ENCODE measurements at places on chromosomes 5 and 9. TPM values are rescaled to one million over a fixed set of nuclear protein-coding genes. Genes with fewer than 3 reads are reported as not detected.
A peak's percentile ranks its signal among the peaks of the same experiment; 100 is the strongest.

Gene AQP3
- total RNA-seq = 0.89 TPM

GRCh38 chr5:119360905-119361593, 5.2 kb downstream of the TNFAIP8 start:
- H3K27me3 ChIP-seq = no peaks in the 10 kb centered on the region
- peaks cover 81% of the 10 kb centered on the region for H3K4me1 ChIP-seq
- H3K27ac ChIP-seq = peak overlapping the region; percentile 80
- H3K36me3 ChIP-seq = peaks cover 27% of the 10 kb centered on the region

Gene PRRT1B
- not detected for total RNA-seq

DNA sequence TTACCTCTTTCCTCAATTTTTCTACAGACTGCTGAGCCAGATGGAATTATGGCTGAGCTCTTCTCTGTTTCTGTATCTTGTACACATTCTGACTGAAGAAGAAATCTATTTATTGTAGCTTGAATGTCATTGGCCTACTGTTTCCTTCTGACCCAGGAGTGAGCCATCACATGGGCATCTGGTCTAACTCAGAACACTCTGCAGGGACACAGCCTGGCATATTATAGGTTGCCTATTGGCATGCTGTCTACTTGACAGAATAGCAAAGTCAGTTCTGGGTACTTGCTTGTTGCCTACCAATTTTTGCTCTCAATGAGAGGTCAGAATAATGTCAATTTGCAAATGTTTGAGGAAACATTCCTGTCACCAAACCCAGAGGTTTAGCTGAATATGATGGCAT, 7.3 kb downstream of the PCDHAC2 start:
- no peak for DNase-seq
- peak overlapping the region; percentile 10 for H3K27ac ChIP-seq
- no peaks in the 10 kb centered on the region for H3K27me3 ChIP-seq
- no peak overlapping the region for H3K4me3 ChIP-seq
- H3K36me3 ChIP-seq = peaks cover 5% of the 10 kb centered on the region

Gene GAPT
- total RNA-seq = not detected

Gene SPOCK1
- total RNA-seq = 34.3 TPM

DNA sequence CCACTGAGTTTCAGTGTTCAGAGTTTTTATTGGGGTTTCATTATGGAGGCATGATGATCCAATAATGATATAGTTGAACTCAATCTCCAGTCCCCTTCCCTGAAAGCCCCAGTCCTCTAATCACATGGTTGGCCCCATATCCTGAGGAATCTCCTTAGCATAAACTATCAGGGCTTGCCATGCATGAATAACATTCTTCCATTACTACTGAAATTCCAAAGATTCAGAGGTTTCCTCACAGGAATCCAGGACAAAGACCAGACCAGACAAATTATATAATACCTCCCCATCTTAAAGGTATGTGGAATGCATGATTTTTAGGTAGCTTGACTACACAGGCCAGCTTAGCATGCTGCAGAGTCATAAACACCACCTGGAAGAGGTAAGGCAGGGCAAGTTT, 15.5 kb upstream of the LRRTM2 start:
- no peak overlapping the region for H3K4me3 ChIP-seq
- H3K27ac ChIP-seq = no peak overlapping the region
- H3K27me3 ChIP-seq = no peaks in the 10 kb centered on the region
- no peak for DNase-seq
- H3K4me1 ChIP-seq = peaks cover 10% of the 10 kb centered on the region

GRCh38 chr9:32427111-32427873, 42.8 kb downstream of the ACO1 start:
- no peaks in the 10 kb centered on the region for H3K27me3 ChIP-seq
- H3K36me3 ChIP-seq = peaks cover 74% of the 10 kb centered on the region
- no peak for DNase-seq
- H3K27ac ChIP-seq = peak overlapping the region; percentile 16
- no peaks in the 10 kb centered on the region for H3K4me1 ChIP-seq

GRCh38 chr9:134252084-134252830, 74.0 kb upstream of the RXRA start:
- peaks cover 9% of the 10 kb centered on the region for H3K4me1 ChIP-seq
- no peaks in the 10 kb centered on the region for H3K36me3 ChIP-seq
- H3K4me3 ChIP-seq = no peak overlapping the region
- DNase-seq = no peak
- no peak overlapping the region for H3K27ac ChIP-seq
- H3K27me3 ChIP-seq = peaks cover 35% of the 10 kb centered on the region

GRCh38 chr9:27601396-27601795, 28.1 kb upstream of the C9orf72 start:
- H3K4me3 ChIP-seq = no peak overlapping the region
- H3K27me3 ChIP-seq = peaks cover 31% of the 10 kb centered on the region
- H3K4me1 ChIP-seq = no peaks in the 10 kb centered on the region

- no peak overlapping the region for H3K4me3 ChIP-seq
- no peaks in the 10 kb centered on the region for H3K36me3 ChIP-seq
- peaks cover 8% of the 10 kb centered on the region for H3K4me1 ChIP-seq
- H3K27me3 ChIP-seq = no peaks in the 10 kb centered on the region
- no peak overlapping the region for H3K27ac ChIP-seq
Observed at GRCh38 chr5:69086206-69086605, 7.6 kb upstream of the SLC30A5 start.

- DNase-seq = no peak
- H3K27me3 ChIP-seq = no peaks in the 10 kb centered on the region
- peak overlapping the region; percentile 3 for H3K27ac ChIP-seq
Observed at GRCh38 chr5:157388111-157388710, 71.8 kb upstream of the NIPAL4 start.

Gene SPATA31A3
- not detected for total RNA-seq

- H3K4me3 ChIP-seq = no peak overlapping the region
- H3K4me1 ChIP-seq = no peaks in the 10 kb centered on the region
- H3K27ac ChIP-seq = no peak overlapping the region
- DNase-seq = peak; percentile 28
- peaks cover 24% of the 10 kb centered on the region for H3K27me3 ChIP-seq
- H3K36me3 ChIP-seq = no peaks in the 10 kb centered on the region
Observed at GRCh38 chr5:84642795-84643194, 258.1 kb upstream of the EDIL3 start.

GRCh38 chr9:34459941-34460340, 1.3 kb downstream of the DNAI1 start:
- H3K4me1 ChIP-seq = peaks cover 30% of the 10 kb centered on the region
- H3K27me3 ChIP-seq = no peaks in the 10 kb centered on the region
- H3K4me3 ChIP-seq = peak overlapping the region; percentile 5
- DNase-seq = no peak
- H3K36me3 ChIP-seq = peaks cover 7% of the 10 kb centered on the region
- no peak overlapping the region for H3K27ac ChIP-seq

- peaks cover 17% of the 10 kb centered on the region for H3K4me1 ChIP-seq
- H3K27ac ChIP-seq = no peak overlapping the region
- H3K27me3 ChIP-seq = no peaks in the 10 kb centered on the region
- peaks cover 54% of the 10 kb centered on the region for H3K36me3 ChIP-seq
Observed at GRCh38 chr5:154047324-154047723, 8.6 kb downstream of the MFAP3 start.

GRCh38 chr9:116796669-116797068, 109.6 kb downstream of the TRIM32 start:
- no peaks in the 10 kb centered on the region for H3K27me3 ChIP-seq
- H3K4me3 ChIP-seq = no peak overlapping the region
- peaks cover 5% of the 10 kb centered on the region for H3K4me1 ChIP-seq
- H3K27ac ChIP-seq = no peak overlapping the region
- peaks cover 6% of the 10 kb centered on the region for H3K36me3 ChIP-seq

- H3K27ac ChIP-seq = no peak overlapping the region
- peaks cover 23% of the 10 kb centered on the region for H3K27me3 ChIP-seq
- no peaks in the 10 kb centered on the region for H3K36me3 ChIP-seq
Observed at GRCh38 chr5:66639037-66639436, 42.8 kb downstream of the MAST4 start.

DNA sequence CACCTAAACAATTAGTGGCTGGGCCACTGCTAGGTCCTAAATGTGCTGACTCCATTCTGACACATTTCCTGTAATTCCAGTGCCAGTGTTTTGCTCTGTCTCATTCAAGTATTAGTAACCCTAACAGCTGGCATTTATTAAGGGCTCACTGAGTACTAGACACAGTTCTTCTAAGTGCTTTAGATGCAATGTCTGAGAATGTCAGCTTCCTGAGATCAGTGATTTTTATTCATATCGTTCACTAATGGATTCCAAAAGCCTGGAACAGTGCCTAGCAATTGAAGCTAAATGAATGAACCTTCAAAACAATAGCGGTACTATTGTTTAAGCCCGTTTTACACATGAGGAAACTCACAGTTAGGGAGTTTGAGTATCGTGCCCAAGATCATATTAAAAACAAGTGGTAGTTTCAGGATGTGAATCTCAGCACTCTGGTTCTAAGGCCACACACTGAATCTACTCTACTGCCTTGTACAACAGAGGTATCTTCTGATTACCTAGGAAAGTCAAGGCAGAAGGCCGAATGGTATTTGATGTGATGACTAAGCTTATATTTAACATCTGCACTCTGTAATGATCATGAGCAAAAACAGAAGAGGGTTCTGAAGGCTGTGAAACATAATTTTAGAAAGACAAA, 304.0 kb downstream of the PJA2 start:
- DNase-seq = peak; percentile 31
- H3K27me3 ChIP-seq = no peaks in the 10 kb centered on the region
- H3K36me3 ChIP-seq = peaks cover 7% of the 10 kb centered on the region
- H3K4me3 ChIP-seq = no peak overlapping the region
- H3K27ac ChIP-seq = peak overlapping the region; percentile 69

DNA sequence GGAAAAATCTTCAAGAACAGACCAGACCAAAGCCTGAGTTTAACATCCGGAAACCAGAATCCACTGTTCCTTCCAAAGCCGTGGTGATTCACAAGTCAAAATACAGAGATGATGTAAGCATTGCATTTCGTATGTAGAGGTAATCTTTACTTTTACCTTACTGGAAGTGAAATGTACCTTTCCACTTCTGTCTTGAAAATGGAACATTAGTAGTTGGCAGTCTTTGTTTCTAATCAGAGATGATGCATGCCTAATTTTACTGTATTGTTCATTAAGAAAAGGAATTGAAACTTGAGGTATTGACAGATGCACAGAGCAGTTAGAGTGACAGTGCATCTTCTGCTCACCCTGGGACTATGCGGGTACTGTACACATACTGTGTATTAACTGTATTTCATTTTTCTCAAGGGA, 34.6 kb downstream of the HABP4 start:
- H3K27me3 ChIP-seq = no peaks in the 10 kb centered on the region
- no peak overlapping the region for H3K27ac ChIP-seq
- H3K4me3 ChIP-seq = no peak overlapping the region
- no peak for DNase-seq

DNA sequence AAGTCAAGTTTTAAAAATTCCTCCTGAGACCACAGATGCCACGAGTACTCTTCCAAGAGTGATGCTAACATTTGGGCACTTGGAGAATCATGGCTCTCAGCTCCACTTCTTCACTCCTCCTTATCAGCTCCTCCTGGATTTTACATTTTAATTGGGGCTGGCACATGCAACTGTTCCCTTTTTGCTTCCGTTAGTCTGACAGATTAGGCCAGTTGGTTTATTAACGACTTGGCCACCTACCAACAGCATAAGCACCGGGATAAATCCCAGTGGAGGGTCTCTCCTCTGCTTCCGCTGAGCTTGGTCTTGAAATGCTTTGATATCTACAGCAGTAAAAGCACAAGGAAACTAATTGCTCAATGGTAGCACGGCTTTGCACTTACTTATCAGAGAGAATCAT, 134.6 kb upstream of the RASEF start:
- no peak overlapping the region for H3K27ac ChIP-seq
- H3K4me1 ChIP-seq = no peaks in the 10 kb centered on the region

- no peaks in the 10 kb centered on the region for H3K36me3 ChIP-seq
- H3K4me3 ChIP-seq = no peak overlapping the region
- H3K27ac ChIP-seq = no peak overlapping the region
- no peak for DNase-seq
- H3K27me3 ChIP-seq = no peaks in the 10 kb centered on the region
- peaks cover 48% of the 10 kb centered on the region for H3K4me1 ChIP-seq
Observed at GRCh38 chr9:87517732-87518131, 20.1 kb downstream of the DAPK1 start.

- no peak for DNase-seq
- H3K36me3 ChIP-seq = no peaks in the 10 kb centered on the region
- no peak overlapping the region for H3K4me3 ChIP-seq
- no peaks in the 10 kb centered on the region for H3K4me1 ChIP-seq
- H3K27ac ChIP-seq = no peak overlapping the region
Observed at GRCh38 chr9:93909242-93909616, 45.9 kb downstream of the BARX1 start.
